ENCODE measurements at places on chromosomes 12 and 14.
A peak's percentile ranks its signal among the peaks of the same experiment; 100 is the strongest.

GRCh38 chr14:75720116-75720515 is 59.1 kb downstream of the TTLL5 start:
- DNase-seq = no peak

GRCh38 chr14:97298331-97298730 is 501.1 kb downstream of the VRK1 start:
- DNase-seq = no peak

DNA sequence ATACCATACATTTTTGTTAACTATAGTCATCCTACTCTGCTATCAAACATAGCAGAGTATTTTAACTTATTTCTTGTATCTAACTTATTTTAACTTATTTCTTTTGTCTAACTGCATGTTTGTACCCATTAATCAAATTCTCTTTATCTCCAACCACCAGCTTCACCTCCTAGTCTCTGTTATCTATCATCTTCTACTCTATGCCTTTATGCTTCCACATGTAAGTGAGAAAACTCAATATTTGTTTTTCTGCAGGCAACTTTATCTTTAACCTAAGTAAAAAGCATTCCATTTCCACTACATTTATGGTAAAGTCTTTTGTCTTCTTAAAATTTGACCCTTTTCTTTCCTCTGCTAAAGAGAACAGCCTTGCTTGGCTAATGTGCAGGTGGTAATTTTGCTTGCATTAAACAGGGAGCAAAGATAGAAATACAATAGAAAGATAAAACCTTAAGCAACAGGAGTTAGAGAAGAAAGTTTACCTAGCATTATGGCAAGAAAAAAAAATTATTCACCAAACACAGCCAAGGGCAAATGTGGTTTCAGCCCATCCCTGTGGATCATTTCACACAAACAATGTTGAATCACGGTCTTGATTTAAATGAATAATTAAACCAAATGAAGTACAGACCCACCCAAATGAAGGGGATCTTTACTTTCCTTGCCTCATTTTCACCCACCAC is 110.9 kb upstream of the TSPAN8 start:
- DNase-seq = no peak

GRCh38 chr12:969821-970220 is 20.3 kb upstream of the RAD52 start:
- DNase-seq = no peak

GRCh38 chr12:89173678-89174077 is 178.6 kb downstream of the DUSP6 start:
- DNase-seq = no peak

GRCh38 chr14:68599896-68600610 is 192.8 kb downstream of the ZFP36L1 start:
- DNase-seq = no peak

- no peak for DNase-seq
These were observed 41.6 kb downstream of the HSD17B6 start for GRCh38 chr12:56804684-56805083.

- DNase-seq = no peak
These were observed 108.5 kb downstream of the SRGAP1 start for GRCh38 chr12:63952995-63953394.

DNA sequence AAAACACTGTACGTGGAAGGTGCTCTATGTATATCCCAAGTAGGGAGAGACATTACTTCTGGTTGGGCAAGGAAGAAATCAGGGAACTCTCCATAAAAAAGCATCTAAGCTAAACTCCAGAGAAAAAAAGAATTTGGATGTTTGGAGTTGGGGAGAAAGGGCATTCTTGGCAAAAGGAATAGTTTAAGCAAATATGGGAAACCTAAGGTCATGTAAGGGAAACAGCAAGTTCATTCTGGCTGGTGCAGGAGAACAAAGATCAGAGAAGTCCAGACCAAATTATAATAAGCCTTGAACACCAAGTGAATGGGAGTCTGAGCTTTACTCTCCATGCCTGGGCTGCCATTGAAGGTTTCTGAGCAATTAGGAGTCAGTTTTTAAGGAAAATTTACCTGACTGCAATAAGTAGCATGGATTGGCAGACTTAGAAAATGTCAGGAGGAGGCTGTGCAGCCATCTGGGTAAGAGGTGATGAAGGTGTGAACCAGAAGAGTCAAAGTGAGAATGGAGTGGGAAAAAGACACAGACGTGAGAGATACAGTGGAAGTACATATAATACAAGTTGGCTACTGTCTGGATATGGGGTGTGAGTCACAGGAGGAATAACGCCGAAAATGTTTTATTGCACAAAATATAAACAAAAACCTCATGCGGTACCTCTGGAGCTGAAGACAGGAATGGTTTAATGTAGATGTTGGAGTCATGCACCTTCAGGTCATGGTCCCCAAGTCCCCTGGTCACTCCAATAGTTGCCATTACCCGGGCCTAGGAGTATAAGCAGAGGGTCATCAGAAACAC is 222.6 kb downstream of the MON2 start:
- no peak for DNase-seq

DNA sequence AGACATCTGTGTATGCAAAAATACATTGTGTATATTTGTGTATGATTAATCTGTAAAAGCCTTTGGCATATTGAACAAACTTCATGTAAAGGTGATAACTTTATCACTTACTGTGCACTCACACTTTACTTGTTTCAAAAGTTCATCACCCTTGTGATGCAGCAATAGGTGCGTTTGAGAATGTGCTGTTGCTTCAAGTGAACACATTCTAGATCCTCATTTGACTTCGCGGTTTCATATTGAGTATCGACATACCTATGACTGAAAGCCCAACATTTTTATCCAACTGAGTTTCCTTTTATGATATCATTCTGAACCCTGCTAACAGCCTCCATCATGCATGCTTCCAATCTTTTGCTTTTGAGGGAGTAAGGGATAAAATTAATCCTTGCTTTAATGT is 1086.9 kb downstream of the TMEM121 start:
- no peak for DNase-seq

DNA sequence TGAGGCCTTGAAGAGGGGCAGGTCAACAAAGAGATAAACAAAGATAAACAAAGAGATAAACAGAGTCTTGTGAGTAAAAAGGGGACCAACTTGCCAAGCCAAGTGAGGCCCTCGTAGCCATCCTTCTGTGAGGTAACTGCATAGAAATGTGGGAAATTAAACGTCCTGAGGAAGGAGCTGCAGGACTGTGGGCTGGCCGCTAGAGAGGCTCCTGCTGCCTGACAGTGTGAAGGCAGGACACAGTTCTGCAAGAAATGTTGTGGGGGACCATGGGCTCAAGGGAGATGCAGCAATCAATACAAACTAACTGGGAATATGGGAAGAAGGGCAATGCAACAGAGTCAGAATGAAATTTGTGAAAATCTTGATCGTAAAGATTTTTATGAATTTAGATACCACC is 91.9 kb downstream of the SLC8A3 start:
- no peak for DNase-seq

GRCh38 chr12:117494833-117495655 is 133.6 kb upstream of the NOS1 start:
- peak; percentile 9 for DNase-seq

DNA sequence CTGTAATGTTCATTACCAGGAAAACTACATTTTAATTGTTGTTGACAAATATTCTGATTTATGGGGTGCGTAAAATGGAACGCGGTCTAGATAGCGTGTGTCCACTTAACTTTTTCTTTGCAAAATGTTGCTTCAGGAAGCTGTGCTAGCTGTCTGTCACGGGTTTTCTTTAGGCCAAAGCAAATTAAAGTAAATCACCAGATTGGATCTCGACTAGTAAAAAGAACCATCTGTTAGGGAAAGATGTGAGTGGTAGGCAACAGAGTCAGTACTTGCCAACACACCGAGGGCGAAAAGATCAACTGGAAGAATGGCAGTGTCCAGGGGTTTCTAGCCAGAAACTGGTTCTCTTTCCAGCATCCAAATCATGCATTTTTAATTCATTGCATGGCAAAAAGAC is 404.9 kb upstream of the TMPO start:
- DNase-seq = no peak

DNA sequence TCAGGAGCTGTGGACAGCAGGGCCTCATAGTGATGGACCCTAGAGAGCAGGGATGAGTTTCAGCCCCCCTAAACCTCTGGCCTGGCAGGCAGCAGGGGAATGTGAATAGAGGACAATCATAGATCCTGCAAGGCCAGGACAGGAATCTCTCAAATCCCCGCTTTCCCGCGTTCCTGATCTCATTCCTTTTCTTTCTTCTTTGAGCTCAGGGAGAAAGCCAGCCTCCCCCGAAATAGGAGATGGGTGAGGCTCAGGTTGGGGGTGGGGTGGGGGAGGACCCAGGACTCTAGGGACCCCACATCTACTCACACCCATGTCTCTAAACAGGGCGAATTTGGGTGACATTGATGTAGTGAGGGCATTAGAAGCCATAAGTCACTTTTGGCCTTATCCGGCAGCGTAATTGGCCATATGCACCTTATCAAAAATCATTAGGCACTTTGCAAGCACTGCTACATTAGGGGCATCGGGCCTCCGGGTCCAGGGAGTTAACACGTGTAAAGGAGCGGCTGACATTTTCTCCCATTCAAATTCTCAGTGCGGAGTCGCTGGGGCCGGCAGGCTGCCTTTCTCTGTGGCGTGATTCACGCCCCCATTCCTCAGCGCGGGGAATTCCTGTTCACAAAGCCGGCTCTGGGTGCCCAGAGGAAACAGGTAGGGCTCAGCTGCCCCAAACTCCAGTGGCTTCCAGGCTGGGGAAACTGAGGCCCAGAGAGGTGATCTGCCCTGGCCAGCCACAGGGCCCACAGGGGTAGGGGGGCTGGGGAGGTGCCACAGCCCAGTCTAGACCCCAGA is 1.5 kb downstream of the LHX5 start:
- DNase-seq = no peak

DNA sequence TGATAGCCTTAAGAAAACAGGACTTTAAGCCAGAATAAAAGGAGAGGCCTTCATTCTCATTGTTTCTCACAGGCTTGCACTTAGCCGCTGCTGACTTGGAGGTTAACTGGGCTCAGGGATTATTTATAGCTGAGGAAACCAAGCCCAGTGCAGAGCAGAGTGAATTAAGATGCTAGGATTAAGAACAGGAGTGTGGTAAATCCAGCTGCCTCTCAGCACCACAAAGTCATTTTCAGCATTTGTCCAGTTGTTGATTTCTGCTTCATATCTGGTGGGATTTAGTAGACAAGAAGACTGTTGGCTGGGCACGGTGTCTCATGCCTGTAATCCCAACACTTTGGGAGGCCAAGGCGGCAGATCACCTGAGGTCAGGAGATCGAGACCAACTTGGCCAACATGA is 14.3 kb upstream of the KRT73 start:
- DNase-seq = no peak

DNA sequence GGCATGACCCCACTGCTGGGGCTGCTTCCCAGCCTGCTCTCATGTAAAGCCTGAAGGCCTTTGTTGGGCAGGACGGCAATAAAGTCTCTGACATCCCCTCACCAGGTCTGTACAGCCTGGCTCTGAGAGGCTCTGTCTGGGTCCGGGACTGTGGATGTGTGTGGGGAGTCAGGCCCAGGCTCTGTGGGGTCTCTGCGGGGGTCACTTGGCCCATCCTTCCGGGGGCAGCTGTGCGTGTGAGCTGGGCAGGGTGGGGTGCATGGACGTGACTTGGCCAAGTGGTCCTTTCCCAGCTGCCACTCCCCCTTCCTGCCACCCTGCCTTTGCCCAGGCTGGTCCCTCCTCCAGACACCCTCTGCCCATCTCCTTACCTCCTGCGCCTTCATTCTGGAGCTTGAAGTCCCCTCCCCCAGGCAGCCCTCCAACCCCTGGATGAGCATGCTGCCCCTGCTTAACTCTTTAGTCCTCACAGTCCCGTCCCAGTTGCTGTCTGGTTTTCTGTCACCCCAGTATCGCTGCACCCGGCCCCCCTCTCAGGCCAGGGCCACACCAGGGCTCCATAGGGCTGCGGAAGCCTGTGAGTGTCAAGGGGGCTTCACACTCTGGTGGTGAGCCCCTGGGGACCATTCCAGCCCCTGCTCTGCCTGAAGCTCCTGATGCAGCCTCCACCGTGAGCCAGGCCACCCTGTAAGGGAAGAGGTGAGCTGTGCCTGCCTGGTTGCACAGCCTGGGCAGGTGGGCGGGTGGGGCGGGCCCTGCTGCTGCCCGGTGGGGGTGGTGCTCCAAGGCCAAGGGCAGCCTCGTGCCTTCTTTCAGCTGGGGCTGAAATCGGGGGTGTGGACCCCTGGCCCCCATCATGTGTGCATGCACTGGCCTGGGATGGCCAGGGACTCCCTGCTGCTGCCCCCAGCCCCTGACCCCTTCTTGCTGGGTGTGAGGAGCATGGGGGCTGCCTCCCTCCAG is 25.5 kb upstream of the KIF26A start:
- DNase-seq = no peak

GRCh38 chr12:12947902-12948301 is 4.1 kb downstream of the GPRC5D start:
- DNase-seq = no peak

DNA sequence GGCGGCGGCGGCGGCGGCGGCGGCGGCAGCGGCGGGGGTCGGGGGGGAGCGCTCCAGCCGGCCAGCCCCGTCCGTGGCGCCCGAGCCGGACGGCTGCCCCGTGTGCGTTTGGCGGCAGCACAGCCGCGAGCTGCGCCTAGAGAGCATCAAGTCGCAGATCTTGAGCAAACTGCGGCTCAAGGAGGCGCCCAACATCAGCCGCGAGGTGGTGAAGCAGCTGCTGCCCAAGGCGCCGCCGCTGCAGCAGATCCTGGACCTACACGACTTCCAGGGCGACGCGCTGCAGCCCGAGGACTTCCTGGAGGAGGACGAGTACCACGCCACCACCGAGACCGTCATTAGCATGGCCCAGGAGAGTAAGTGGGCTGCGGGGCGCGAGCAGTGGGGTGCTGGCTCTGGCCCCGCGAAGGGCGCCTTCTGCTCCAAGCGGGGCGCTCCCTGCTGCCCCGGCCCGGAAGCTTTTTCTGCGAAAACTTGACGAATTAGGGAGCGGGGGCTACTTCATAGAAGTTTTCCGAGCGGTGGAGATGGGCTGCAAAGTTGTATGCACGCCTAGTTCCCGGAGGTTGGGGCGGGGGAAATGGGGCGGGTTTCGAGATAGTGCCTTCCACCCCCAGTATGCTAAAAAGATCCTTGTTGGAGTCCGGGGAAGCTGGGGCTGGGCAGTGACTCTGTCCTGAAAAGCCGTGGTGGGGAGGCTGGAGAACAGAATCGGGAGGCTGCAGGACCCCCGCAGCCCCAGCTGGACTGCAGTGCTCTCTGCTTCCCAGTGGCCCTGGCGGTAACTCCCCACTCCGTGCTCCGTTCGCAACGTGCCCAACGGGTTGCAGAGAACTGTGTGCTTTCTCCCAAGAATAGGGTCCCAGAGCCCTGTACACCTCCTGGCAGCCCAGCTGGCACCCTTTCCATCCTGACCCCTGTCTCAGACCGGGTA is 751 bp downstream of the GDF11 start:
- peak; percentile 65 for DNase-seq

GRCh38 chr12:68622250-68622649 is 11.6 kb downstream of the RAP1B start:
- DNase-seq = no peak

All from transverse colon (tissue), 4 donors.